ENCODE measurements at places on chromosomes 16 and 17.

DNA sequence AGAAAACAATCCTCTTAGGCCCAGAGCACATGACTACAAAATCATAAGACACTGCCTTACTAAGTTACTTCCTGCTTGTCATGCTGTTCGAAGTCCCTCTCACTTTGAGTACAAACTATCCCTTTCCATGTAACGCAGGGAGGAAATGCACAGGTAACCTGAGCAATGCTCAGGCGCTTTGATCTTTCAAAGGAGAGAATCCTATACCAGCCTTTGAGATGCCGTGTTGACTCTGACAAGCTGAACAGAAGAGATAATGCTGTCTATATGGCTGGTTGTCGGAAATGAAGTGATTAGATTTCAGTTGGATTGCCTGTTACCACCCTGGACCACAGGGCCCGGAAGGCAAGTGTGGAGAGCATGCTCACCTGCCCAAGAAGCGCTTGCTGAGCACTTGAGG, 75.9 kb downstream of the CDH11 start:
- DNase-seq, result no peak

DNA sequence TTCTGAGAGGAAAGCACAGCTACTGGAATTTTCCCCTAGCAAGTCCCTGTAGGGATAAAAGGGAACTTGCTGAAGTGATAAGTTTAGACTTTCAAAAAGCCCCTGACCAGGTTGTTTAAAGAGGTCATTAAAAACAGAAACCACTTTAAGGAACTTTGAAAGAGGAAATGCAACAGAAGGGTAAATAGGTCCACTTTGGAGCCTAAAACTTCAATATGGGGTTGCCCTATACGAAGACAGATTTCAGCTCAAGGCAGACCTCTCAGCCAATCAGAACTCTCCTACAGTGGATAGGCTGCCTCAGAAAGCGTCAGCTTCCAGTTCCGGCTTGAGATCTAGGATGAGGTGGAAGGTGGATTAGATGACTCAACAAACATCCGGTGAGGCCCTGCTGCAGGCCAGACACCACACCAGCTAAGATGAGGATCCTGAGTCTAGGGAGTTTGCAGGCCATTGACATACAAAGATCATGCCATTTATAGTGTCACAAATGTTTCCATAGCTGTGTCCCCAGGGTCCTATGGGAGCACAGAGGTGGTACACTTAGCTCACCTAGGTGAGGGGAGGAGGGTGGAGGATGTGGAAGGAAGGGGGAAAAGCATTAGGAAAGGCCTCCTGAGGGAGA, 7.9 kb upstream of the MFSD6L start:
- peak; percentile 11 for DNase-seq

DNA sequence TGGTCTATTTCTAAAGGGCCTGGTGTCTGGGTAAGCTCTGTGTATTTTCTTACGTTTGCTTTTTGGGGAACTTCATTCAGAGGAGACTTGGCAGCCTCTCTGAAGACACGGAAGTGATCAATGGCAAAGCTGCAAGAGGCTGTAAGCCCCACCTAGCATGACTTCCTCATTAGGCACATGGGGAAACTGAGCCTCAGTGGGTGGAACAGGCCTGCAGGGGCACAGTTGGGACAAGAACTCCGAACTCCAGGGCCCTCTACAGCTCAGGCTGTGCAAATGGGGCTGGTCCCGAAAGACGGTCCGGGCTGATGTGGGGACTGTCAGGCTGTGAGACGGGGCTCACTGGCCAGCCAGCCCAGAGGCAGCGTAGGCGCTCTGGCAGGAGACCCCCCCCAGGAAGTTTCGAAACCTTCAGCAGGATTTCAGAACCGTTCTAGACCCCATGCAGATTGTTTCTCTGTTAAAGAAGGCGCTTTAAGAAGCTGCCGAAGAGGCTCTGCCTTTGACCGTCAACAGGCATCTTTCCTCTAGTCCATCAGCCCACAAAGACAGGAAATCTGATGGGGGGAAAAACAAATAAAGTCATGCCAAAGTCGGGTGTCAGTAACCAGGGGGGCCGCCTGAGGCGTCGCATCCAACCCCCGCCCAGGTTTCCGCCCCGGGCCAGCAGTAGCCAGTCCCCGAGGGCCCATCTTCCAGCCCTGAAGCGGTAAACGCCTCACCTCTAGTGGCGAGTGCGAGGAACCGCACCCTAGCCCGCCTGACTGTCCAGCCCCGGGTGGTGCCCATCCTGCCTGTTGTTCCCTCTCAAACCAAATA, 79.8 kb upstream of the TBC1D3K start:
- peak; percentile 20 for DNase-seq

GRCh38 chr17:6082335-6082734, 12.2 kb downstream of the WSCD1 start:
- DNase-seq, result no peak

GRCh38 chr16:65832679-65833078, 533.8 kb upstream of the CDH5 start:
- no peak for DNase-seq

DNA sequence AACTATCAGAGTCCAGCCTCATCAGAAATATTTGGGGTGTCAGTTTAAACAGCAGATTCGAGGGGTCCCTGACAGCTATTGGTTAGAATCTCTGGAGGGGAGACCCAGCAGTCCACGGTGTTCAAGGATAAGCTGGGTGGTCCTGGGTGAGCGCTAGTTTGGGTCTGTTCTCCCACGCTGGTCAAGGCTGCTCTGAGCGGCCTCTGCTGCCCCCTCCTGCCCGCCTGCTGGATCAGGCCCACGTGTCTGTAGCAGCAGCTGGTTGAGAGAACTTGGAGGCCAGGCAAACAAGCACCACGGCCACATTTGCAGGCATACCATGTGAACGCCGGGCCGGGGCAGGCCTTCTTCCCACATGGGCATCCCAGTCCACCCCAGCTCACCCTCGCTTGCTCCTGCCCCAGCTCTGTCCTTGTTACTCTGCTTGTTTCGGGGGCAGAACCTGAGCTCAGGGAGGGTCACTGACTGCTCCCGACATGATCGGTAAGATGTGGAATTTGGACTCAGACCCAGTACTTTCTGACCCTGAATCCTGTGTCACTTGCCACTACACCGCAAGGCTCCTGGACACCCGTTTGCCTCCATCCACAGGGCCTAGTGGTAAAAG, 7.4 kb downstream of the FOXF1 start:
- no peak for DNase-seq

DNA sequence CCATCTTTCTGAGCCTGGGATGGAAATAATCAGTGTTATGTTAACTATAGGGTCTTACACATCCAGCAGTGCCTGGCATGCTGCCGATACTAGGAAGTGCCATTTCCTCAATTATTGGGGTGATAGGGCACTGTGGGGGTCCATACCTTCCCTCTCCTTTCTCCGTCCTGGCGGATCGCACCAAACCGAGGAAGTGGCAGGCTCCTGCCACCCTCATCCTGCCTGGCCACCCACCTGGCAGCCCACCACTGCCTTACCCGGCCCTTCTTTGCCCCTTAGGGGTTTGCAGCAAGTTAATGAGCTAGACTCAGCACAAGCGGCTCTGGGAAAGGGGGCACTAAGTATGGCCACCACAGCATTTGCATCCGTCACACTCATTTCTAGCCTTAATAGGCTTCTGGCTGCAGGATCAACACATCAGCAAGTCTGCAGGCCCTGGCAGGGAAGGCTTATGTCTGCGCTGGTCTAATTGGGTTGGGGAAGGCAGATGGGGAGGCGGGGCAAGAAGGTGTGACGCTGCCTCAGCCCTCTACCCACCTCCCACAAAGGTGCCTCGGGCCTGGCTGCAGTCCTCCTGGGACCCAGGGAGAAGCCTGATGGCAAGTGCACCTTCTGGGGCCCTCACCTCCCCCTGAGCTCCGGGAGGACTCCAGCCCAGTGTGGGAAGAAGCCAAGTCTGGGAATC, 28.6 kb downstream of the DCAKD start:
- DNase-seq, result no peak

DNA sequence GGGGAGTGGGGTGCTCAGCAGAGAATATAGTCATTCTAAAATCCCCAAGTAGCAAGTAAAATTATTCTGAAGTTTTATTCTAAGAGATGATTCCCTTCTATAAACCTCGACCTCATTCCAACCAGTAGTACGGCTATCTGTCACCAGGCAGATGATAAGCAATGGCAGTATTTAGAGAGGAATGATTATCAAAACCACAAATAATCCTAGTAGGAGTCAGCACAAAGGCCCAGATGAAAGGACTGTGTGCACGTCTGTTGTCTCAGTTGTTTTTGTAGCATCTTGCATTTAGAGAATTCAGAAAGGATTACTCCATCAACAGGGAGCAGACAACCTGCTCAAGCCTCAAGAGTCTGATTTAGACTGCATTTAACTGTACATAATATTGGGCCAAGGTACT, 21.2 kb downstream of the EZH1 start:
- no peak for DNase-seq

- DNase-seq, result no peak
Measured at GRCh38 chr16:84196727-84197394, 5.9 kb downstream of the ADAD2 start.

GRCh38 chr16:19994466-19995170, 79.1 kb downstream of the GPR139 start:
- no peak for DNase-seq

- no peak for DNase-seq
Measured at GRCh38 chr17:47262586-47262985, 9.0 kb downstream of the ITGB3 start.

DNA sequence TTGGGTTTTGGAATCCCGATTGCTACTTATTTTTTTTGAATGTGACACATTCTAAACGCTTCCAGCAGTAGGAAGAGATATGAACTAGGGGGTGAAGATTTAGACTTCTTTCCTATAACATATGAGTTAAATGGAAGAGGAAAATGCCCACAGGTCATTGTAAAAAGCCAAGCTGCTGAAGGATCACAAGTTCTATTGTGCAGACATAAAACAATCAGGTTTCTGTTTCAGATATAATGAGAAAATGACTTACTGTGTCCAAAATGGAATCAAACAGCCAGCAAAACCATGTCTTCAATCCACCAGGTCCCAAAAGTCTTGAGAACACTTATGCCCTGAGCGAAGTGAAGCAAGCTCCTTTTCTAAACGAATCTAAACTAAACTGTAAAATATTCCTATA, 157.0 kb upstream of the SOX9 start:
- DNase-seq, result no peak

DNA sequence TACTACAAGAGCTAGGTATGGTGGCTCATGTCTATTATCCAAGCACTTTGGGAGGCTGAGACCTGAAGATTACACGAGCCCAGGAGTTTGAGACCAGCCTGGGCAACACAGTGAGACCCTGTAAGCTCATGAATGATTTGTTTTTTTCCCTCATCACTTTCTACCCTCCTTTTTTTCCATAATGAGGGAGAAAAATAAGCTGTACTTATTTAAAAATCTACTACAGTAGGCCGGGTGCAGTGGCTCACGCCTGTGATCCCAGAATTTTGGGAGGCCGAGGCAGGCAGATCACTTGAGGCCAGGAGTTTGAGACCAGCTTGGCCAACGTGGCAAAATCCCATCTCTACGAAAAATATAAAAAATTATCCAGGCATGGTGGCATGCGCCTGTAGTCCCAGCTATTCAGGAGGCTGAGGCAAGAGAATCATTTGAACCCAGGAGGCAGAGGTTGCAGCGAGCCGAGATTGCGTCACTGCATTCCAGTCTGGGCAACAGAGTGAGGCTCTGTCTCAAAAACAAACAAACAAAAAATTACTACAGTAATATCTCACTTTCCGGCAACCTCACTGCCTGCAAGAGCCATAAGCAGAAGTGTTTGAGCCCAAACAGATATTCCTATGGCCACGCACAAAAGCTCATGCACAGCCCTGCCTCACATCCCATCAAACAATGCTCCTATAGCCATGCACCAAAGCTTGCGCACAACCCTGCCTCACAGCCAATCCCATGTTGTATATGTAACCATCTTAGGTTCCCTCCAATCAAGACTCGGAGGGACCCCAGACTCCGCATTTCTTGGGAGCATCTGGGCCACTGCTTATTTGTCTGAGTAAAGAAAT, 37.4 kb downstream of the TK2 start:
- DNase-seq, result no peak

GRCh38 chr17:19341641-19342610, 20.6 kb downstream of the B9D1 start:
- no peak for DNase-seq

- DNase-seq, result no peak
Measured at GRCh38 chr17:81701288-81702071, 1.7 kb upstream of the MRPL12 start.

GRCh38 chr16:88469615-88470395, 16.7 kb downstream of the ZFPM1 start:
- DNase-seq, result peak; percentile 61

DNA sequence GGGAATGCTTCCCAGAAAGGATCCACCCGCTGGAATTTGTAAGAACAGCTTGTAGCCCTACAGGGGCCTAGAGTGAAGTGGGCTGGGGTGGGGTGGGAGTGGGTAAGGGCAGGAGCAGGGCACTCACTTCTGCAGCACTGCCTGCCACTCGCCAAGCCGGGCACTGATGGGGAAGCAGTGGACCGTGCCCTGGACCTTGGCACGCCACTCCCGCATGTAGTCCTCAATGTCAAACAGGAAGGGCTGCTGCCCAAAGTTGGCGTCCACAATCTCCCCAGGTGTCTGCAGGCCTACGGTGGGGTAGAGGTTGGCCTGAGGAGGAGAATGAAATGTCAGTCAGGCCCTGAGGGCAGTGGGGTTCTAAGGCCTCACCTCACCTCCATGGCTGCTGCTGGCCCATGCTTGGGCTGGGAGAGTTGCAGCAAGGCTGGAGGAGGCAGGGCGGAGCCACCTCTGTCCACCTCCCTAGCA, 15.7 kb upstream of the GFOD2 start:
- DNase-seq, result no peak

- DNase-seq, result no peak
Measured at GRCh38 chr16:58160855-58161254, 31.7 kb upstream of the CFAP20 start.

- peak; percentile 89 for DNase-seq
Measured at GRCh38 chr17:77882481-77883212, 75.9 kb upstream of the TNRC6C start.

DNA sequence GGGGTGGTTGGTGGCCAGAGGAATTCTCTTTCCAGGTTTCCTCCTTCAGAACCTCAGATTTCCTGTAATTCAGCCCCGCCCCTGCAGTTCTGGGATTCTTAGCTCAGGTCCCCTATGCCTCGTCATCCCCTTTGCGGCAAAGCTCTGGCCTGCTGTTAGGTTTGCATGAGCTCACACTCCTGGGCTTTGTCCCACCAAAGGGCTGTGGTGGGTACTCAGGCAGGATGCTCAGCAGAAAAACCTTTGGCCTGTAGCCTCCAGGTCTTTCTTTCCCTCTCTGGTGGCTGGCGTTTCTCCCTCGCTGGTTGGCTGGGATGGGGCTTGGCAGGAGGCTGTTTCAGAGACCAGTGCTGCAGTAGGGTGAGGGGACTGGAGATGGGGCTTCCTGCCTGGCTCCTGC, 9.6 kb upstream of the PLEKHG4 start:
- no peak for DNase-seq

DNA sequence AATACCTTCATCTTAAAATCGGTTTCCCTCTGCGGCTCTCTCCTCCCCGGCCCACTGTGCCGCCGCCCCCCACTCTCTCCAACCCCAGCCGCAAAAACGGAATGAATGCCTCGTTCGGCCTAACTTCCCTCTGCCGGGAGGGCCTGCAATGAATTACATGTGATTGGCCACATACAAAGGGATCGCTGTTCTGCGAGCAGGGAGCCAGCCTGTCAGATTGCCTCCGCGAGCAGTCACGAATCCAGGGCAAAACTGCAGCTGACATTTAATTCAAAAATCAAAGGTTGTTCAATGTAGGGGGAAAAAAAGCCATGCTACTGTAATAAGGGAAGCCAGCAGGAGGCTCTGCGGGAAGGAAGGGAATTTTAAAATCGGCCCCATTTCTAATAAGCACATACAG, 84.9 kb downstream of the TBC1D16 start:
- no peak for DNase-seq

Data from CD4-positive, alpha-beta T cell treated with Interleukin-4 for 4 hours (primary cell).